HFFc6 (cell line): ENCODE measurements at places on chromosomes 2 and 18. TPM values are rescaled to one million over a fixed set of nuclear protein-coding genes. Genes with fewer than 3 reads are reported as not detected.

The MAPK4 gene
- not detected in 2 replicates for total RNA-seq

- DNase-seq = no peak
Observed at GRCh38 chr18:67109535-67109934, 407.0 kb downstream of the DSEL start.

DNA sequence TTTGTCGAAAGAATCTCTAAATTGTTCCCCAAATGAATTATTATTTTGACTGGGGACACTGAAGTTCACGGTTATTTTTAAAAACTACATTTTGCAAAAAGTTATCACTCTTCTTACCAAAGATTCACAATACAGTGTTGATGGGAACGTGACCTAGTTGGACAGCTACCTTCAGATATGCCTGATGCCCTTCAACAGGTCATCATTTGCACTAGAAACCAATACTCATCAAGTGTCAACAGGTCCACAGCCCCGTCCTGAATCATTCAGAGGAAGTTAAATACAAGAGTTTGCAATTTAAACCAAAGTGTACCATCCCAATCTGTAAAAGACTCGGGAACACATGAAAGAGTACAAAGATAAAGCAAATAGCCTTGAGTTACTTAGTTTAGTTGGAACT is 28.3 kb downstream of the BCL2 start:
- DNase-seq = no peak

GRCh38 chr2:240928476-240929363 is 22.6 kb downstream of the CROCC2 start:
- no peak for DNase-seq

- no peak for DNase-seq
Observed at GRCh38 chr2:28510184-28510583, 14.3 kb downstream of the PLB1 start.

- DNase-seq = no peak
Observed at GRCh38 chr2:130875935-130876334, 39.2 kb downstream of the ARHGEF4 start.

DNA sequence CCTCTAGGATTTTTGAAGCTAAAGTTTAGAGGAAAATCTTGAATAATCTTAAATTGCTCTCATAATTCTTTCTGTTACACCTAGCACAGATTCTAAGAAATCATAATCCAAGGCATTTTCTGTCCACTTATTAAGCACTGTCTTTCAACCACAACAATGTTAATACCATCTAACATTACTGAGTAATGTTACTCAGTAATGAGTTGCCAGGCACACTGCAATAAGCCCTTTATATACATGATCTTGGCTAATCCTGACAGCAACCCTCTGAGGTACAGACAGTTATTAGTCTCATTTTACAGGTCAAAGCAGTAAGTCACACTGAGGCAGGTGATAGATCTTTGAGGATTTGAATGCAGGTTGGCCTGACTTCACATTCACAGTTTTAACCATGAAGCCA is 291.9 kb downstream of the ALK start:
- DNase-seq = no peak

The CPS1 gene
- total RNA-seq = 1.6 to 4.4 TPM (median 2.0 TPM) in 3 replicates

- DNase-seq = peak; percentile 58
Observed at GRCh38 chr18:28177828-28178635, 1.1 kb upstream of the CDH2 start.

- DNase-seq = no peak
Observed at GRCh38 chr2:3399829-3400228, 20.3 kb downstream of the TRAPPC12 start.

DNA sequence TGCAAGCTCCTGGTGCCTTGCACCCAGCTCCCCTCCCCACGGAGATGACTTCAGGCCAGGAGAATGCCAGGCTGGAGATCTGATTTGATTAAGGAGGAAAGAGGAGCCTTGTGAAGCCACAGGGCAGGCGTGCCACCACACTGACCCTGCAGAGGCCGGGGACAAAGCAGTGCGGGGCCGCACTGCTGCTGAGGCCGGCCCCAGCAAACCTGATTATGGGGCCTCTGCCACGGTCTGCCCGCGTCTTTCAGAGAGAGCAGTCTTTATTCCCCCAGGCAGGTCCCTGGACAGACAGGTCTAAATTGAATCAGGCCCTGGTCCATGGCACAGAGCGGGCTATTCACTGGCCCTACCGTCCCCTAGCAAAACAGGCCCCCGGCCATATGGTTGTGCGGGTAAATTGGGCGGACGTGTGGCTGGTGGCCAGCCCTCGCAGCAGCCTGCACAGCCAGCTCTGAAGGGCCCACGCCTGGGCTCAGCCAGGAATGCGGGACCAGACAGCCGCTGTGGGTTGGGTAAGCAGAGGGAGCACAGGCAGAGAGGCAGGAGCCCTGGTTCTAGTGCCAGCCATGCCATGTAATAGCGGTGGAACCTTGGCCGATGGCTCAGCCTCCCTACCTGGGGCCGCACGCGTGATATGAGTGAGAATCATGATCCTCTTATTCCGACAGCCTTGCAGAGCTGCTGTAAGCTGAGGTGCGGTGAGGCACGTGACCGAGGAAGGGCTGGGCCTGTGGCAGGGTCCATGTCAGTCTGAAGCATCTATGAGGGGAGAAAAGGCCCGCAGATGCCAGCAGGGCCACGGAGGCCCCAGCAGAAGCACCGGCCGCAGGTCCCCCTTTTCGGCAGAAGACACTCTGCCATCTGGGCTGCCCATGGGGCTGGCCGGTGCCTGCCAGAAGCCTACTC is 97.3 kb upstream of the MYCN start:
- DNase-seq = no peak

GRCh38 chr18:36127836-36128529 is 1.2 kb downstream of the SLC39A6 start:
- peak; percentile 12 for DNase-seq

DNA sequence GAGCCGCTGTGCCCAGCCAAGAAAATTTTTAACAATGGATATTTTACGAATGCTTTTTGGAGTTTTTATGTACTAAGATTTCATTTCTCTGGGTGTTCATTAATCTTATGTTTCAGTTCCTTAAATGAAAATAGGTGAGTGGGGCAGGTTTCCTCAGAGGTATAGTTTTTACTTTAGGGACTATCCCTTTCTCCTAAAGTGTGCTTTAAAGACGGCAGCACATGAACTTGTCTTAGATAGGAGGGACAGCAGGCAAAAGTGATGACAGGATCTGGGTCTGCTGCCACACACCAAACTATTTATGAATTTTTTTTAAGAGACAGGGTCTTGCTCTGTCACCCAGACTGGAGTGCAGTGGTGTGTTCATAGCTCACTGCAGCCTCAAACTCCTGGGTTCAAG is 8.0 kb upstream of the REL start:
- DNase-seq = no peak

The EFHD1 gene
- 2.2 to 2.9 TPM (median 2.6 TPM) in 3 replicates for total RNA-seq

DNA sequence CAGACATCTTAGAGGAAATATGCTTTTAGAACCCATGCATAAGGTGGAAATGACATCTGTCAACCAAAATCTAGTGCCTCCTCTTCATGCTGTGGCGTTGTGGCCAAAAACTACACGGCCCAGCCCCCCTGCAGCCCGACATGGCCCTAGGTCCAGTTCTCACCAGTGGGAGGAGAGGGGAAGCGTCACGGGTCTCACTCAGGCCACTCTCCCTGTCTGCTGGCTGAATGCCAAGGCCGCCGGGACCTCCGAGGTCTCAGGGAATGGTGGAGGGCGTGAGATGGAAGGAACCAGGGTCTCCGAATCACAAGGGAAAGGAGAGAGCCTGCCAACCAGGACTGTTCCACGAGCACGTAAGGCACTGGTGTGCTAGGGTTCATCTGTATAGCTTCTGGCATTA is 361.0 kb downstream of the ANAPC1 start:
- no peak for DNase-seq

The IL1A gene
- not detected in 2 replicates for total RNA-seq

The TRAK2 gene
- total RNA-seq = 43.2 and 51.1 TPM in 2 replicates

- DNase-seq = peak; percentile 38
Observed at GRCh38 chr18:22493940-22494339, 76.2 kb upstream of the CTAGE1 start.

- DNase-seq = no peak
Observed at GRCh38 chr2:221518935-221519625, 53.0 kb downstream of the EPHA4 start.

The LRP1B gene
- not detected in 3 replicates for total RNA-seq

The GPR35 gene
- 0.18 TPM in 1 of 2 replicates, not detected in the other for total RNA-seq

The FABP1 gene
- not detected in 3 replicates for total RNA-seq

The NDUFB3 gene
- total RNA-seq = 143 to 156 TPM (median 149 TPM) in 3 replicates

DNA sequence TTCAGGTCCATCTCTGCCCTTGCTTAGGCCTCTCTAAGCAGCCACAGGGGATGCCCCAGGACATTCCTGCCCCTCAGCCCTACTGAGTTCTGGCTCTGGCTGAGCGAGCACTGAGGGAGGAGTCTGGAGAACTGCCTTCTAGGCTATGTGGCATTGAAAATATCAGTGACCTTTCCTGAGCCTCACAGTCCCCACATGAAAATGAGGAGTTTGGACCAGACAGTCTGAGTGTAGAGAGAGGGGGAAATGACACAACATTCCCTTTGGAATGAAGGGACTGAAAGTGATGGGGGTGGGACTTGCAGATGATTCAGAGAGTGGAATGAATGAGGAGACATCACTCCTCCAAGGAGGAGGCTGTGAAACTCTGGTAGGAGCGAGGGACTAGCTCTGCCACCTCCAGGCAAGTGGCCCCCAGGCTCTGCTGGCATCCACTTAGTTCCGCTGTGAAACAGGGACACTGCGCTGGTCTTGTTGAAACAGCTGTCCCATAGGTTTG is 8.0 kb downstream of the TNS1 start:
- peak; percentile 88 for DNase-seq

GRCh38 chr2:208148803-208149202 is 2.8 kb upstream of the CRYGB start:
- no peak for DNase-seq

The PRKCE gene
- total RNA-seq = 10.8 to 12.4 TPM (median 10.8 TPM) in 3 replicates

The PLEKHH2 gene
- 0.33 to 0.96 TPM (median 0.64 TPM) in 3 replicates for total RNA-seq

The REG3G gene
- not detected in 3 replicates for total RNA-seq

GRCh38 chr2:229980431-229981184 is 58.3 kb downstream of the FBXO36 start:
- peak; percentile 6 for DNase-seq

GRCh38 chr2:110900191-110900590 is 167.8 kb downstream of the ACOXL start:
- DNase-seq = no peak
